ENCODE measurements at places on chromosomes 2 and 18.

DNA sequence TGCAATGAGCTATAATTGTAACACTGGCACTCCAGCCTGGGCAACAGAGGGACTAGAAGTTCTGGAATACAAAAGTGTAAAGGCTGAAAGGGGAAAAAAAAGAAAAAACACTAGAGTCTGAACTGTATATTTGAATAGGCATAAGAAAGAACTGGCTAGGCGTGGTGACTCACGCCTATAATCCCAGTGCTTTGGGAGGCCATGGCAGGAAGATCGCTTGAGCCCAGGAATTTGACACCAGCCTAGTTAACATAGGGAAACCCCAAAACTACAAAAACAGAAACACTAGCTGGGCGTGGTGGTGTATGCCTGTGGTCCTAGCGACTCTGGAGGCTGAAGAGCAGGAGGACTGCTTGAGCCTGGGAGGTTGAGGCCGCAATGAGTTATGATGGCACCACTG, 70.6 kb downstream of the SAP130 start:
- no peak for DNase-seq

DNA sequence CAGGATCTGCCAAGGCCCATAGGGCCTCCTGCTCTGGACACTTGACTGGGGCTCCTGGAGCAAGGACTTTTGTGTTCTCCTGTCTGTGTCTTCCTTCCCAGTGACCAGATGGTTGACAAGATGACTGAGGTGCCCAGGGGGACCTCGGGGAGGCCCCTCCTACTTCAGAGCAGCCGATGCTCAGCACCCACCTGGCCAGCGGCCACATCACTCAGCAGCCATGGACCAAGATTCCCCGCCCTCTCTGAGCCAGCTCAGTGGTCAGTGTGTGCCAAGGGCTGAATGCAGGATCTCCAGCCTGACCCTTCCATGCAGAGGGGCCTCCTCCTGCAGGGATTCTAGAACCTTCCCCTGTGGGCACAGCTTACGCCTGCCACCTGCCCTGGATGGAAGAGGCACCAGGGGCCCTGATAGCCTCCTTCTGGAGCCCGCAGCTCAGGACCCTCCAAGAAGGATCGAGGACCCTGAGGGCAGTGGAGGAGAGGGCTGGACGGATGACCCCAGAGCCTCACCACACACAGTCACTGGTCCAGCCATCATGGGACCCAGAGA, 87.4 kb upstream of the GPC1 start:
- DNase-seq: no peak

- no peak for DNase-seq
Observed at GRCh38 chr2:231308631-231309428, 86.7 kb upstream of the B3GNT7 start.

DNA sequence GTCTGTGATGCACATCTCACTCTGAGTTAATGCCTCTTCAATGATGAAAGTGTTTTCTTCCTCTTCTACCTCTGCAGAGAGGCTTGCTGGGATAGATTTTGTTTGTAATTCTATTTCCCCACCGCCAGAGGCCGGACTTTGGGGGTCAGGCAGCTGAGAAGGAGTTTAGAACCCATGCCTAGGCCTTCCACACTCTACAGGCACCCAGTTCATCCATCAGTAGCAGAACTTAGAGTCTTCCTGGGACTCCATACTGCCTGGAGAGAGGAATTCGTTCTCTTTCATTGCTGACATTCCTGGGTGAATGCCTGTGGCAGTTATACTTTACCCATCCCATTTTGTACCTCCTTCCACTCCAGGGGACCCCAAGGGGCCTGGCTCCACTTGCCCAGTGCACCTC, 9.1 kb downstream of the TPRKB start:
- no peak for DNase-seq

GRCh38 chr18:9211955-9212354, 75.4 kb downstream of the ANKRD12 start:
- no peak for DNase-seq

DNA sequence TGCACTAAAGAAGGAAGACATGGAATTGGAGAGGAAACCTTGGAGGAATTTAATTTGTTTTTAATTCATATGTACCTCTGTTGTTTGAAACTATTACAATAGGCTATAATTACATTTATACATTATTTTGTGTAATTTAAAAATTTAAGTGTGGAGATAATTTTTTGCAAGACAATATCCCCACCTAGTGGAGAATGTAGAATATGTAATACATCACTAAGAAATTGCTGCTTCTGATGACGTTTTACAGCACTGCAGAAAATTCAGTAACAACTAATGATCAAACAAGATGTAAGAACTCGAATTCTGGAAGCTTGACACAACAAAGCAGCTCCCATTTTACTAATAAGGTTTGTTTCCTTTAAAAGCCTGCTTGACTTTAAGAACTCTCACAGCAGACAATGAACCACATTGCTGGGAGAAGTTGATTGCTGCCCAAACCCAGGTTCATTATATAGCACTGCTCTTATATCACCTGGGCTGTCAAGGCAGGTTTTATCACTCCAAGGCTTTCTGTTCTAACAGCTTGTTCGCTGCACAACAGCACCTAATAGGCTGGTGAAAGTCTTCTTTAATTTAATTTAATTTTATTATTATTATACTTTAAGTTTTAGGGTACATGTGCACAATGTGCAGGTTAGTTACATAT, 53.4 kb downstream of the THADA start:
- no peak for DNase-seq

DNA sequence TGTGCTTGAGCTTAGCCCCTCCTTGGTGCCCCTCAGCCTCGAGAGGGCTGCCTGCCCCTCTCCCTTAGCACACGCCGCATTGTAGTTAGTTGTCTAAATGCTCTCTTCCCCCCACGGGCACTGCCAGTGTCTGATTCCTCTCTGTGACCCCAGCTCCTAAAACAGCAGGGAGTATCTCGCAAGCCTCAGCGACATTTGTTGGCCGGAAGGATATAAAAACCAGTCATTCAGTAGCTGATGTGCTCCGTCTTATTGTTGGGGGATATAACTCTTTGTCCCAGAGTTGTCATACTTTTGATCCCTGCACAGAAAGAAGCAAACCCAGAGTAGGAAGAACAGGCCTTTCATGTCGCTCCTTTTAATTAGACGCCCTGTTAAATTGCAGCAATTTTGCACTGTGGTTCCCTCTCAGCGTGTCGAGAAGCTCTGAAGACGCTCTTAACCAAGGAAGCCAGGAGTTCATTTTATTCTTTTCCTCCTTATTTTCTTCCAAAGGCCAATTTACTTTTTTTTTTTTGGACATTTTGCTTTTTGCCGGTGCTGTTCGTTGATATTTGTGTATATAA, 201.8 kb downstream of the KLHL29 start:
- DNase-seq: no peak

- no peak for DNase-seq
Observed at GRCh38 chr2:164606557-164606956, 14.7 kb downstream of the GRB14 start.

- DNase-seq: no peak
Observed at GRCh38 chr2:213806125-213806726, 522.0 kb downstream of the SPAG16 start.

- no peak for DNase-seq
Observed at GRCh38 chr2:18171191-18172139, 293.0 kb downstream of the KCNS3 start.

GRCh38 chr2:205808486-205809121, 126.3 kb downstream of the NRP2 start:
- DNase-seq: no peak

- no peak for DNase-seq
Observed at GRCh38 chr2:196500686-196501431, 138.7 kb upstream of the CCDC150 start.

Data from activated naive CD4-positive, alpha-beta T cell treated with anti-CD3 and anti-CD28 coated beads, Interleukin-2, amount 50 U/mL, for 16 hours (primary cell).